HFFc6 (cell line): ENCODE measurements at places on chromosomes 6 and 20.

- no peak for DNase-seq
These were observed 72.4 kb downstream of the ADTRP start for GRCh38 chr6:11706171-11706570.

DNA sequence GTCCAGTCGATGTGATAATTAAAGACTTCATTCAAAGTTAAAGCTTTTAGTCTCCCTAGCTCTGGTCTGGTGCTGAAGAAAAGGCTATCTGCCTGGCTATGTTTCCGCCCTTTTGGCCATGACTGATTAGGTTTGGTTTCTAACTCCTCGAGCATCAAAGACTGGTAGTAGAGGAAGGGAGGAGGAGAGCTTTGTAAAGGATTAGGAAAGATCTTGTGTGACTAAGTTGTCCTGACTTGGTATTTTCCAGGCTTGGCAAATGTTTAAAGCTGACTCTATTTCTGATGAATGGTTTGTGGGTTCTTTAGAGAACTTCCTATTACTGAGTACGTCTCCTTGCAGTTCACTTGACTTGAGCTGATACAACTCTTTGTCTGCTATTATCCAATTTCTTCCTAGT is 312.9 kb downstream of the GJA1 start:
- DNase-seq = no peak

DNA sequence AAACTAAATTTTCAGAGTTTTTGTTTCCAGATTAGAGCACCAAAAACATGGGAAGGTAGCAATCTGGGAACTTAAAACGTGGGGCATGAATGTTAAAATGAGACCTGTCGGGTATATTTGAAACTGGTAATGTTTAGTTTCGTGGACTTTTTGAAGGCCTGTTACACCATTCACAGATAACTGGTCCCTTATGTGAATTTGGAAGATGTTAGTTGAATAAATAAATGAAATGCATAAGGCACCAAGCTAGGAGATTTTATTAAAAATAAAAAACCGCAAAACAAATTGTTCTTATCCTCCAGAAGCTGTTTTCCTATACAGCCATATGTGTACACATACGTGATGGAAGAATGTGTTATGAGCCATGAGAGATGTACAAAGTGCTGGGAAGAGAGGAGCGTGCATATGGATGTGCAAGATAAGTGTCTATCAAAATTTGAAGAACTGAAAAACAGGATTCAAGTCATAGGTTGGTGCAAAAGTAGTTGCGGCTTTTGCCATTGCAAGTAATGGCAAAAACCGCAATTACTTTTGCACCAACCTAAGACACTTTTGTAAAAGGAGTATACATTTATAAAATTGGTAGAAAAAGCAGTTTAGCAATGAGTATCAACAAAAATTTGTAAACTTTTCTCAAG is 700 bp upstream of the MCUR1 start:
- no peak for DNase-seq

DNA sequence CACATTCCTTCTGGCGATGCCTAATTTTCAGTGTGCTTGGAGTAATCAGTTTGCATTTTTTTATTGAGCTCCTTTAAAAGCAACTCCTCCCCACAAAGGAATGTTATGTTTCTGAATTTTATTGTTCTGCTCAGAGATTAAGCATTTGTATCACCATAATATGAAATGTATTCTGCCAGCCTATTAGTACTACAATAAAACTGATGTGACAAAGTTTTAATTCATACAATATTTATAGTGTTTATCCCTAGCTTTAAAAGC is 236.9 kb upstream of the ASCC3 start:
- DNase-seq = no peak

- peak; percentile 33 for DNase-seq
These were observed 754 bp downstream of the HDDC2 start for GRCh38 chr6:125300992-125301434.

- no peak for DNase-seq
These were observed 20.1 kb downstream of the PSMB1 start for GRCh38 chr6:170532867-170533488.

DNA sequence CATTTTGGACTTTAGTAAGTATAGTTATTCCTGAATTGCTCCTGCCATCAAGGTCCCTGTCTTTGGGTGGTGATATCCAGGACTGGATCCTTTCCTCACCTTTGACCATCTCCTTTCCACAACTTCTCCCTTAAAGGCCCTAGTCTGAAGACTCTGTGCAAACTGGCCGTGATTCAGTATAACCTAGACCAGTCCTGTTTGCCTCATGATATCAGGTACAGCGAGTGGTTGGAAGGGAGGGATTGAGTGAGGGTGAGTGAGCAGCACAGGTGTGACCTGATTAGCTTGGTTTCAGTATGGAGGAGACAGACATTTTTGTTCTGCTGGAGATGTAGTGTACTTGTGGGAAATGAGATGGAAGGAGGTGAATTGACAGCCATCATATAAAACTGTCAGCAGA is 2.3 kb upstream of the RRP36 start:
- DNase-seq = no peak

- no peak for DNase-seq
These were observed 21.9 kb downstream of the VEGFA start for GRCh38 chr6:43791745-43792422.

DNA sequence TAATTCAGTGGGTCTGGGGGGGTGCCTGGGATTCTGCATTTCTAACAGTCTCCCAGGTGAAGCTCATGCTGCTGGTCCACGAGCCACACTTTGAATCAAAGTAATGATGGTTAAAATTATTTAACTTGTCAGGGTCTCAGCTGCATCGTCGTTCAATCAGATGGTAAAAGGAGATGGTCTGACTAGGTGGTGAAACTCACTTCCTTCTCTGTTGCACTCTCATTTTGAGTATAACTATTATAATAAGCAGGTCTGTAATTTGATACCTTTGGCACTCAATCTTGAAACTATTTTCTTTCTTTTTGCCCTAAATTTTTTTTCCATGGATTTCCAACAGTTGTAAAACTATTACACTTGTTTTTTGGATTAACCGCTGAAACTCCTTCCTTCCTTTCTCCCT is 292.5 kb downstream of the FARS2 start:
- DNase-seq = no peak

GRCh38 chr6:7579851-7580250 is 10.1 kb upstream of the SNRNP48 start:
- DNase-seq = no peak

DNA sequence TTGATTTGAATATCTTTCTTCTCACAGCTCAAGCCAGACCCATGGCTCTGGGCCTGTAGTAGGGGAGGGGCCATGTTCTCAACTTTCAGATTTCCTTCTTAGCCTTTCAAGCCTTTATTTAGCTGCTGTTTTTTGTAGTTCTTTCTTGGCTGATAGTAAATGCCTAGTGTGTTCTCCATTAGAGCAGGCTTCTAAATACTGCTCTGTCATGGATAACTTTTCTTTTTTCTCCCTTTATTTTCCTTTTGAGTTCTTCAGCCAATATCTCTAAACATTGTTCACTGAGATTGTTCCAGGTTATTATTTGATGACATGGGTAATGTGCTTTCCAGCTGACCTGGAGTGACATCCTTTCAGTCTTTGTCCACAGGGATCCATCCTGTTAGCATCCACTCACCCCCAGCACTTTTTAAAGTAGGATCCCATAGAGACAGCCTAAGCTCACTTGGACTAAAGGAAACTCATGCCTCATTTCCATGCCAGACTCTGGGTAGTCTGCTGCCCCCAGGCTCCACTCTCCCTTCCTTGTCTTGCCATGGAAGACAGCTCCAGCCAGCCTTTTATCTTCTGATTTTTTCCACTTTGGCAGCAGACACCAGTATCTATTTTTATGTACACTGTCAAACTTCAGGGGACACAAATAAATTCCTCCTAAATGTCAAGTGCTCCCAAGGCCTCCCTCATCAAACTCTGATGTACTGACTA is 645.6 kb downstream of the RNF144B start:
- DNase-seq = no peak
